ENCODE measurements at places on chromosomes 2 and 18. TPM values are rescaled to one million over a fixed set of nuclear protein-coding genes. Genes with fewer than 3 reads are reported as not detected.

The EFR3B gene
- total RNA-seq, result not detected

The NEU2 gene
- total RNA-seq, result not detected

The GPAT2 gene
- total RNA-seq, result 5.0 TPM

The MC2R gene
- total RNA-seq, result not detected

The MGAT4A gene
- 205 TPM for total RNA-seq

The CROCC2 gene
- total RNA-seq, result not detected

The DPYSL5 gene
- total RNA-seq, result not detected

The PTPRN gene
- not detected for total RNA-seq

- no peak for DNase-seq
- peaks cover 2% of the 10 kb centered on the region for H3K4me1 ChIP-seq
- H3K27ac ChIP-seq, result no peak overlapping the region
Observed at GRCh38 chr2:234587341-234588053, 90.6 kb upstream of the ARL4C start.

DNA sequence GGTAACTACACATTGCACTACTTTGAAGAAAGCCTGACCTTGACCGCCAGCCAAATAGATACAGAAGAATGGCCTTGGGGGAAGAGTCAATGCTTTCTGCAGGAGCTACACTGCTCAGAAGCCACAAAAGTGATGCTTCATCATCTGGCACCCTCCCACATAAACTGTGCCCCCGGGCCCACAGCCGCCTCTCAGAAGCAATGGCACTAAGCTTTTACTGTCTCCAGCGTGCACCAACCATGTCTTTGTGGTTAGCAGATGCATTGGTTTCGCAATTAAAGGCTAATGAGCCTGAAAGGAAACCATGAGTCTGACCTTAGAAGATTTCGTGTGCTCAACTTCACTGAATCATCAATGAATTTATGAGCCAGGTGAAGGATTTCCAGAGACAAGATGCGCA lies 209.4 kb upstream of the TRIB2 start:
- DNase-seq, result no peak
- H3K27me3 ChIP-seq, result no peaks in the 10 kb centered on the region

DNA sequence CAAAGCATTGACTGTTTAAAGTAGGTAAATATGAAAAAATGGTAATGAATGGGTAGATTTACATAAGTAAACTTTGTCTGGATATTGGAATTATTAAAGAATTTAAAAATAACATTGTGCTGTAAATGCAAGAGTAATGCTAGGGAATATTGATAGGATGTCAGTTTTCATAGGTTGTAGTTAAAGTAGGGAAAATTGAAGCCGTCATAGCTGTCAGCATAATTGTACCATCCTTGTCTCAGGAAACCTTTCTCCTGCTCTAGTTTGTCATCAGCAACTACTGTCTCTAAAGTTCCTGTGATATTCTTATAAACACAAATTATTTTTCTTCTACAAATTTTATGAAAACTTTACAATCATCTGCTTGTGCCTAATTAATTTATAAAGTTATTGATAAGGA lies 10.1 kb upstream of the SPAG16 start:
- DNase-seq, result no peak
- no peaks in the 10 kb centered on the region for H3K4me1 ChIP-seq

GRCh38 chr2:43265001-43265400 lies 38.6 kb upstream of the ZFP36L2 start:
- peaks cover 2% of the 10 kb centered on the region for H3K36me3 ChIP-seq
- no peak overlapping the region for H3K27ac ChIP-seq
- H3K27me3 ChIP-seq, result no peaks in the 10 kb centered on the region
- peaks cover 3% of the 10 kb centered on the region for H3K4me1 ChIP-seq
- H3K4me3 ChIP-seq, result no peak overlapping the region
- no peak for DNase-seq

DNA sequence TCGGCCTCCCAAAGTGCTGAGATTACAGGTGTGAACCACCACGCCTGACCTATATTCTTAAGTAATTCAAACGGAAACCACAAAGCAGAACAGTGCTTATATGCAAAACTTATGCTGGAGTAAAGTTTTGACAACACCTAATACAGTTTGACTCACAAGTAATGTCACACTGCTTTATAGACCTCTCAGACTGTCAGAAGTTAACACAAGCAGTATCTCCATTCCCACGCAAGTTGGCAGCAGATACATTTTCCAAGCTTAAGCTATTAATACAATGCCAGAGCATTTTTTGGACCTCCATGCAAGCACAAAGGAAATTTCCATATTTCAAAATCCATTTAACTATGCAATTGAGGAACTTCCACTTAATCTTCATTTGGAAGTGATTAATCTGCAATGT lies 21.0 kb upstream of the SANBR start:
- H3K27me3 ChIP-seq, result no peaks in the 10 kb centered on the region
- H3K36me3 ChIP-seq, result no peaks in the 10 kb centered on the region
- H3K4me3 ChIP-seq, result no peak overlapping the region
- DNase-seq, result no peak
- H3K4me1 ChIP-seq, result peaks cover 20% of the 10 kb centered on the region

DNA sequence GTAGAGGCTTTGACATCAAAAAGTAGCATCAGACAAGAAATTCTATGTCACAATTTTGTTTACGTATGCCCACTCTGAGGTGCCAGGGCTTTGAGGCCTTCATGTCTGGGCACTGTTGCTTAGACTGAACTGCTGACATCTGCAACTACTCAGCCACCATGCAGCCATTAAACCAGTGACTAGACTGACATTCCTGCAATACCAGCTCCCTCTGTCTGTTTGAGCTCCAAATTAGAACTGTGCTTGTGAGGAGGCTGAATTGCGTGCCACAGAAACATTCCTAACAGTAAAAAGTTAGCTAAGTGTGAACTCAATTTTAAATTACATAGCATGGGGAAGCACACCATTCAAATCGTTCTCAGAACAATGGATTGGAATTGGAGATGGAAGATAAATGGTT lies 163.2 kb downstream of the INSIG2 start:
- peaks cover 2% of the 10 kb centered on the region for H3K4me1 ChIP-seq
- peaks cover 60% of the 10 kb centered on the region for H3K27me3 ChIP-seq
- H3K36me3 ChIP-seq, result no peaks in the 10 kb centered on the region
- no peak overlapping the region for H3K27ac ChIP-seq
- DNase-seq, result no peak
- no peak overlapping the region for H3K4me3 ChIP-seq

GRCh38 chr2:237227592-237228280 lies 142.0 kb downstream of the COPS8 start:
- DNase-seq, result no peak
- H3K27me3 ChIP-seq, result peaks cover 60% of the 10 kb centered on the region
- no peak overlapping the region for H3K27ac ChIP-seq
- H3K4me1 ChIP-seq, result no peaks in the 10 kb centered on the region
- H3K4me3 ChIP-seq, result no peak overlapping the region
- peaks cover 7% of the 10 kb centered on the region for H3K36me3 ChIP-seq

GRCh38 chr2:170409164-170409535 lies 231.2 kb downstream of the MYO3B start:
- H3K4me1 ChIP-seq, result peaks cover 13% of the 10 kb centered on the region
- peak overlapping the region; percentile 41 for H3K27ac ChIP-seq
- H3K36me3 ChIP-seq, result peaks cover 2% of the 10 kb centered on the region
- H3K27me3 ChIP-seq, result peaks cover 44% of the 10 kb centered on the region
- peak; percentile 42 for DNase-seq
- peak overlapping the region; percentile 71 for H3K4me3 ChIP-seq

DNA sequence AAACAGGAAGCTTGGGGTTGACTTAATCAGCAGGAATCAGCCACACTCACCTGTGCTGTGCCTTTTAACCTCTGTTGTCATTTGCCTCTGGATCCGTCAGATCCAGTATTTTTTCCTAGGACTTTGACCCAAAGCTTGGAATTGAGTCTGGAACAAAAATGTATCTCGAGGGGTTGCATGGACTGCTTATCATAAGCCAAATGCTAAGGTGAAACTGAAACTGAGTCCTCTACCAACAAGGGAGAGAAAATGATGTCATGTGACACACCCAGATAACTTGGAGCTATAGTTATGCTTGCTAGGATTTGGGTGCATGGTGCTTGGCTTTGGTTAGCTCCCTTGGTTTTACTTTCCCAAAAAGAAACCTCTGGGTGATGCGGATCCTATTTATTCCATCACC lies 2158.6 kb upstream of the PIK3C3 start:
- no peaks in the 10 kb centered on the region for H3K4me1 ChIP-seq
- DNase-seq, result no peak
- H3K27me3 ChIP-seq, result no peaks in the 10 kb centered on the region
- no peaks in the 10 kb centered on the region for H3K36me3 ChIP-seq

- no peaks in the 10 kb centered on the region for H3K36me3 ChIP-seq
- H3K4me1 ChIP-seq, result no peaks in the 10 kb centered on the region
- no peak overlapping the region for H3K4me3 ChIP-seq
- peaks cover 25% of the 10 kb centered on the region for H3K27me3 ChIP-seq
- DNase-seq, result no peak
Observed at GRCh38 chr18:10661317-10661716, 135.5 kb downstream of the NAPG start.

DNA sequence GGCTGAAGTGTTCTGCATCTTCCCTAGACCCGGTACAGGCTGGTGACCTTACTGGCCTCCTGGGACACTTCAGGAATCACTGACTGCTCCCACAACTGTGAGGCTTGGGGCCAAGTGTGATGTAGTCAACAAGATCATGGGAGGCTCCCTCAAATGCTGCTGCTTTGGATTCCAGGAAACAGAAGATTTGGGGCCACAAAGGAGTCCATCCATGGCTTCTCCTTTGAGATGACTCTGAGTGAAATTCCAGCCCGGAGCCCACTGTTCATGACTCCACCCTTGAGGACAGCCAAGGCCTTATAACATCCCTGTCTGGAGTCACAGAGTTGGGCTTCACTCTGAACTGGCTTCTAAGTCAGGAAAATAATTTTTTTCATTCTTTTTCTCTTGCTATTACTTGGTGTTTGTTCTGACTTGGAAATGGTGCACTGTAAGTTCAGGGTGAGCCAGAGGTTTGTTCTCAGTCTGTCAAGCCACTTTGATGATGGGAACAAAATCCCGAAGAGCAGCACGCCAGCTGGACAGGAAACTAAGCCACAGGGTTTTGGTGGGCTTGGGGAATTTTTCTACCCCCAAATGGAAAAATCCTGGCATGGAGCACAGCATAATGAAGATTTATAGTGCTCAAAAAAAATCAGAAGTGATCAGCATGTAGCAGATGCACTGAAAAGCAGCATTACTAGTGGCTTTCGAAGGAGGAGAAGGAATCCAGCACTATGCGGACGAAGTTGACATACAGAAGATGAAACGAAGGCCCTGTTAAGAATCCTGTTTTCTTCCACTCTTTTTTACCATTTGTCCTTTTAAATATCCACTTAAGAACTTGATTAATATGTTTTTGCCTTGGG lies 98.1 kb upstream of the ZFP36L2 start:
- peaks cover 14% of the 10 kb centered on the region for H3K36me3 ChIP-seq
- peak overlapping the region; percentile 17 for H3K27ac ChIP-seq
- no peak for DNase-seq
- no peaks in the 10 kb centered on the region for H3K27me3 ChIP-seq

DNA sequence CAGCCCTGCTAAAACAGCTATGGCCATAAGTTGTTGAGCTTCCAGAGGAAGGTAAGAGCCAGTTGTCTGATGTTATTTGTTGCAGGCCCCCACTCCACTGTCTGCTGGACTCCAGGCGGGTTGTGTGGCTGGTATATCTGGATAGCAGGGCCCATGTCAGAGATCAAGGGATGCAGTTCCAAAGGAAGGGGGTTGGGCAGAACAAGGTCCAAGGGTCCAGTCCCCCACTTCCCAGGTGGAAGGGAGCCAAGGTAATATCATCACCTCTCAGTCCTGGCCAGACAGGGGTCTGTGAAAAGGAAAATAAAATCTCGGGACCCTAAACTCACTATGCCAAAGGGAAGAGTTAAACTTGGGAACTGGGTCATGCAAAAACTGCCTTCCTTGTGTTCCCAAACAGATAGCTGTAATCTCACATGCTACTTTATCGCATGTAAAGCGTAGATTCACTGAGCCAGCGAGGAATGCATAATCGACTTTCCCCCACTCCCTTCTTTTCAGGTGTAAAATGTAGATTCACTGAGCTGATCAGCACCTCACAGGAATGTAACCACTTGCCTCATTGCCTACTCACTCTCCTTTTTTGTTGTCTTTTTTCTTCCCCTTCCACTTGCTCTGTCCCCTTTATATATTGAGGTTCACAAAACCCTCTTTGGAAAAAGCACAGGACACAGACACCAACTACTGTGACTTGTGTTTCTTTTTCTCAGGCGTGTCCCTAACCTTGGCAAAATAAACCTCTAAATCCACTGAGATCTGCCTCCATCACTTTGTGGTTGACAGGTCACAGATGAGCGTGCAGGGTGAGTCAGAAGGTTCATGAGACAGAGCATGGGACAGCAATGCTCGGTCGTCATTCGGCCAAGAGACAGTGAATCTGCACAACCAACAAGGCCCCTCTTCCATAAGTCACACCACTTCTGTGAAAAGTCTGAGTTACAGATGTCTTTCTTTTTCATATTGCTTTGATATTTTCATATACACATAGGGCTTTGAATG lies 255.3 kb upstream of the SIX2 start:
- no peak overlapping the region for H3K27ac ChIP-seq
- H3K36me3 ChIP-seq, result no peaks in the 10 kb centered on the region
- peaks cover 76% of the 10 kb centered on the region for H3K27me3 ChIP-seq
- DNase-seq, result no peak

DNA sequence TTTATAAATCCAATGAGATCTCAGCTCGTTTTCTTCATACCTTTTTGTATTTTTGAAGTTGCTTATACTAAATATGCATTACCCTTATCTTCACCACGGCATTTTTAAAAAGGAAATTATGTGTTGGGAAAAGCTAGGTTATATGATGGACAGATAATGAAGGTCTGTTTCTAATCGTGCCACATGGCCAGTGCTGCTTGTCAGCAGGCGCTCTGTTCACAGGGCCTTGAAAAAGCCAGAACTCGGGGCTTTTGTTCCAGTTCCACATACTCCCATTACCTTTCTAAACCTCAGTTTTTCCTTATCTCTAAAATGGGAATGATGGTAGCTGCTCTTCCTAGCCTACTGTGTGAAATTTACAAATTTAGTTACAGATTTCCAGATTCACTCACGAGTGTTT lies 42.0 kb downstream of the EPAS1 start:
- no peaks in the 10 kb centered on the region for H3K36me3 ChIP-seq
- no peak overlapping the region for H3K27ac ChIP-seq
- no peak for DNase-seq
- no peak overlapping the region for H3K4me3 ChIP-seq
- H3K27me3 ChIP-seq, result peaks cover 40% of the 10 kb centered on the region
- peaks cover 16% of the 10 kb centered on the region for H3K4me1 ChIP-seq

GRCh38 chr18:35131387-35132020 lies 90.3 kb downstream of the MAPRE2 start:
- H3K27me3 ChIP-seq, result no peaks in the 10 kb centered on the region
- H3K4me1 ChIP-seq, result peaks cover 18% of the 10 kb centered on the region
- H3K27ac ChIP-seq, result no peak overlapping the region

DNA sequence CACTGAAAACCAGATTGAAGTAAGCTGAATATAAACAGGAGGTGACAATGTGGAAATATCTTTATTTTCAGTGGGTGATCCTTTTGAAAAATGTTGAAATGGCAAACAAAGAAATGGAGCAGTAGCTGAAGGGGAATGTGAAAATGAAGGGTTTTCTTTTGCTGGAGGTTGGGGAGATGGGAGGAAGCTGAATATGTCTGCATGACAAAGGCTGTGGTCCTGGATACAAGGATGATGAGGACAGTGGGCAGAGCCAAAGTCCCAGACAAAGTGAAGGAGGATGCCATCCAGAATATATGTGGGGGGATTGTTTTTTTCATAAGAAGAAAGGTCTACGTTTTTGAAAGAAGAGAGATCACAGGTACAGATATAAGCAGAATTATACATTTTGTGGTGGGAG lies 6.7 kb downstream of the ALS2 start:
- peaks cover 11% of the 10 kb centered on the region for H3K4me1 ChIP-seq
- H3K4me3 ChIP-seq, result no peak overlapping the region
- H3K27ac ChIP-seq, result peak overlapping the region; percentile 6

Measured in T-helper 17 cell (primary cell).